ENCODE measurements at places on chromosomes 6 and 20. TPM values are rescaled to one million over a fixed set of nuclear protein-coding genes. Genes with fewer than 3 reads are reported as not detected.

BHLHE23 gene
- not detected for total RNA-seq

TDP2 gene
- total RNA-seq: 27.3 TPM

HLA-DQB2 gene
- not detected for total RNA-seq

ZNF391 gene
- 2.9 TPM for total RNA-seq

HEY2 gene
- 1.2 TPM for total RNA-seq

SEL1L2 gene
- 0.41 TPM for total RNA-seq

Data from frontal cortex (tissue), 4 donors.